Activated T-cell treated with anti-CD3 and anti-CD28 coated beads for 1 hour (primary cell): ENCODE measurements at places on chromosomes 16 and 17.
A peak's percentile ranks its signal among the peaks of the same experiment; 100 is the strongest.

DNA sequence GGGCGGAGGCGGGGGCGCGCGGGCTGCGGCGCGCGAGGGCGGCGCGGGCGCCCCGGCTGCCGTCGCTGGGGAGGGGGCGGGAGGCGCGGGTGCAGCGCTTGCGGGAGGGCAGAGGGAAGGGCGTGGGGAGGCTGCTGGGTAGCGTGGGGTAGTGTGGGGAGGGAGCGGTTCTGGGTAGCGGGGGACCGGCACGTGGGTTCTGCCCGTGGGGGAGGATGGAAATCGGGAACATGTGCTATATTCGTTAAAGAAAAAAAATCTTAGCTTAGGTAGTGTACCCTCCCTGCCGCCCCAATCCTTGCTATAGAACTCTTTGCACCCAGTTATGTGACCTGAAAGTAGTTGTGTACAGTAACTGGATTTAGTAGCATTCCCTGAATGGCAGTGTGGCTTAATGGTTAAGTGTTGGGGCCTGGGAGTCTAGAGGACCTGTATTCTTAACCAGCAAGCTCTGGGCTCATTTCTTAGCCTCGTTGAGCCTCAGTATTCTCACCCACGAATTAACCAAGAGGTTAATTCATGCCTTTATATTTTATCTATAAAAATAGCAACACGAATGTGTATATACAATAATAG, 646 bp downstream of the RABEP1 start:
- peak; percentile 18 for DNase-seq

GRCh38 chr17:61128661-61129115, 271.0 kb upstream of the TBX2 start:
- no peak for DNase-seq

GRCh38 chr16:71358464-71358998, at the start of gene CALB2:
CALB2 (plus strand) TSS chr16:71358723; CDS start chr16:71358793, 70 bp downstream.
- peak; percentile 61 for DNase-seq

DNA sequence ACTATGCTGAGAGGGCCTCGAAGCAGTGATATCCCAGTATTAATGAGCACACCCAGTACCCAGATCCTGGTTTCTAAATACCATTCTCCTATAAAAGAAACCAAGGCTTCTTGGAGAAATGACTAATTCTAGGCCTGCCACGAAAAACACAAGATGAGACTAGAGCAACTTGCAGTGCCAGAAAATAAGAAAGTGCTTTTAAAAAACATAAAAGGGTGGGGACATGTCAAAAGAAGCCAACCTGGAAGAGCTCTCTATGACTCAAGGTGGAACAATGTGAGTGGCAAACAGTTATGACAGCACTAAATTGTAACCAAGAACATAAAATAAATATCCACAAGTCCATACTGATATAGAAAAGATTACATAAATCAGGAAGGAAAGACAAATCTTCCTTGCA, 153.2 kb upstream of the KCNJ18 start:
- no peak for DNase-seq

- no peak for DNase-seq
Measured at GRCh38 chr16:77823067-77823466, 34.7 kb downstream of the VAT1L start.
